Activated gamma-delta T cell (primary cell): ENCODE measurements at places on chromosomes 7 and 10.

- DNase-seq: no peak
These were observed 85.0 kb upstream of the DDC start for GRCh38 chr7:50650057-50650664.

DNA sequence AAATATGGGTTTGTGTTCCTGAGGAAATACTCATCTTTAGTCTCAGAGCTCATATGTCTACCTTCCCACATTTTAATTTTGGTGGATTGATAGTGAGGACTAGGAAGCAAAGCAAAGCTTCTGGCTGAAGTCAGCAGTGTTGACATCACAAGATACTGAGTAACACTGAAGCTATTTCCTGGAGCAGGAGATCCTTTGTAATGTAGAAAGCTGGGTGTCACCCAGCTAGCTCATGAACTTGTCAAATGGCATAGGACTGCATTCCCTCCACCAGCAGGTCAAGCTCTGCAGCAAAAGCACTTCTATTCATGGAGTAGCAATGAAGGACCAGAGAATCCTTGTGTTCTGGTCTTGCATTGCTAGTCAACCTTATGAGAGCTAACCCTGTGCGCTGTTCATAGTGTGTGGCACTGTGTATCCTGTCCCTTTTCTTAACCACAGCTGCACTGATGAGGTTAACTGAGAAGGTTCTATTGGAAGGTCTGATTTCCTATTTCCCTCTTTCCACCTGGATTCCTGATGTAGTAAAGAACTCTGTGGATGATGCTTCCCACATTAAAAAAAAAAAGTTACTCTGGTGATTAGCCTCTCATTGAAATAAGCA, 94.8 kb upstream of the ZNF804B start:
- DNase-seq: no peak

DNA sequence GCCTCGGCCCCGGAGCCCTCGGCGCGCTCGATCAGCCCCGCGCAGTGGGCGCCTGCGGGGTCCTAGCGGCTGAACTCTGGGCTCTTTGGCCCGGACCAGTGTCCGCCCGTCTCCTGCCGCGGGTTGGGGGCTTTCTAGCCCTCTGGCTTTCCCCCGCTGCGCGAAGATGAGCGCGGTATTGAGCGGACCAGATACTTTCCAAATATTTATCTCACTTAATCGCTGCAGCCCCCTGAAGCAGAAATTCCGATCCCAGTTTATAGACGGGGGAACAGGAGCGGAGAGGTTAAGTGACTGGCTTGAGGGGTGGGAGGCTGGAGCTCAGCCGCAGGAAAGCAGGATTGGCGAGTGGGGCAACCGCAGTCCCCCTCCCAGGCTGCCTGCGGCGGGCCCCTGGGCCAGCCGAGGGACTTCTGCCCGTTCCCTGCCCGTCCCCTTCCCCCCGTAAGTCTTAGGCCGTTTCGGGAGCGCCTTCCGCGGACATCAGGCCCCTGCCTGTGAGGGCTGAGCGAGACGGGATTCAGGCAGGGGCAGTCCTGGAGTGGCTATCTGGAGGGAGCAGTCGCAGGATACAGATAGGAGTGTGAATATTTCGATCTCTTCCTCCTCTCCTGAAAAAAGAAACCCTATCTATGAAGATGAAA, 565 bp downstream of the STRIP2 start:
- DNase-seq: no peak

DNA sequence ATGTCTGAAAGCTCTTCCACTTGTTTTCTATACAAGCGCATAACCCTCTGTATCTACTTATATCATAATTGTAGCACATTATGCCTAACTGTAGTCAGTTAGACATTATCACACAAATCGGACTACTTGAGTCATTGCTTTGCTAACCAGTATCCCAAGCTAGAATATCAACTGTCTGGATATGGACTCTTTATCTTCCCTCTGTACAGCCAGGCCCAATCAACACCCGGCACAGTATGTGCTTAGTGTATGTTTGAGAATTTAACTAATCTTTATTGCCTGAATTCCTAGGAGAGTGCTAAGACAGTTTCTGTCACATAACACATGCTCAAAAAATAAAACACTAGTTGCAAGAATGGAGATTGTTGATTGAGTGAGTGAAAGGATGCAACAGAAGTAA, 211.2 kb downstream of the ARL4A start:
- no peak for DNase-seq

DNA sequence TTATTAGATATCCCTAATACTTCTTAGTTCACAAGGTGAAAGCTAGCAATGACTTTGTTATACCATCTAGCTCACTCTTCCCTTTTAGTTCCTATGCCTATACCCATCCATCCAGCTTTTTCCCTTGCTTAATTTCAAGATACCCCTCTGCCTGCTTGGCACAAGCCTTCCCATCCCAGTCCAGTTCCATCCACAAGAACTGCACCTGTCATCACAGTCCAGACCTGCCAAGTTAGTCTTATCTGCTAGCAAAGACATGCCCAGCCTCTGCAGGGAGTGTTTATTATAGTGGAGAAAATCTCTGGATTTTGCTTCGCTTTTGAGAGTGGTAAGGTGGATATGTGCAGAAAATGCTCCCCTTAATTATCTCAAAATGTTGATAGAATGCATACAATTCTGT, 158.2 kb downstream of the ST7 start:
- DNase-seq: no peak

DNA sequence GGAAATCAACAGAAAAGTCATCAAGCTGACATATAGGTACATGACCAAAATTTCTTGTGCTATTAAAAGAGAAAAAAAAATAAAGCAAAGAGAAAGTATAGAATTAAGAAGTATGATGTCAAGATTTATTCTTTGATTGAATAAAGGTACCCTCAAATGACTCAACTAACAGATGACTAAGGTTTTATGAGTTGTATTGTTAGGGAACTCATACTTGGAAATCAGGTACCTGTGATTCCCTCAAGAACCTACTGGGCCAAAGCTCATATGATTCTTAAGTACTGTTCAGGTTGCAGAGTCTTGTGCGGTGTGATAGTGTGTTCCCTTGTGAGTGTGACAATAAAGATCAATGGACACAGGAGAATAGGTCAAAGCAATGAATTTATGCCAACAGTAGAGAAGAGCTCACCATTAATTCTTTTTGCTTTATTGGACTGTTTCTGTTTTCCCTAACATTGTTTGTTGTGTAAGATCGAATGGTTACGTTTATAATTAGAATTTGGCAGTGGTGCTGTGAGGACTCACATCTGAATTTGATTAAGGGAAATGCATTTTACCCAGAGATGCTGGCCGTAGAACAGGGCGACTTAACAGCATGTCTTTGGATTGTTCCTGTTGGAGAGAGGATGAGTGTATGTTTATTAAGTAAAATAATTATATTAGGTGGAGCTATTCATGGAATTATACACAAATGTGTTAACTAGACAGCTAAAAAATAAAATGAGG, 293.2 kb upstream of the SEMA3D start:
- no peak for DNase-seq

GRCh38 chr10:61283481-61284221, 169.5 kb downstream of the TMEM26 start:
- DNase-seq: no peak

DNA sequence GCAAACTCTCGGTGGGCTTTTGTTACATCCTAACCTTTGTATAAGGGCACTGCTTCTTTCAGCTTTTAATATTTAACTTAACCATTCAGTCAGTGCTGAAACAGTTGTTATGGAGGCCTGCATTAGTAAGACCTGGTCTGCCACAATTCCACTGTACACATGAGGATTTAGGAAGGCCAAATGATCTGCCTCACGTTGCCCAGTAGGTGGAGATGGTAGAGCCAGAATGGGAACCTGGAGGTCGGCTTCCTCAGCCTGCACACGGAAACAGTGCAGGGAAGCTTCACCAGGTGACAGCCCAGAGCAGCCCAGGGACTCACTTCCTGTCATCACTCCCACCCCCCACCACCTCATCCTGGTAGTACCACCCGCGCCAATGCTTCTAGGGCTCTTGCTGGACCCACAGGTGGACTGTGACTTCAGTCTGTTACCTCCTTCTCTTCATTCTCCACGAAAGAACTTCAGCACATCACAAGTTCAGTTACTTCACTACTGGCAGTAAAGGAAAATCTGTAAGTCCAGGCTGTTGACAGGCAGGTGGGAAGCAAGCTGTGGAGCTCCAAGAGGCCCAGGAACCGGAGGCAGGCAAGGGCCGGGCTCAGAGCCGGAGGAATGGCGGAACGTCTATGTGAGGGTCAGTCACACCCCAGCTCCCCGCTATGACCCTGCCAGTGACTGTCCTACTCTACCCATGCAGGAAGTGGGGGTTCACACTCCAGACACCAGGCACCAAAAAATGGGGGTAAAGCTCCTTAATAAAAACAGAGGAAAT, 480.3 kb upstream of the C7orf33 start:
- no peak for DNase-seq

- DNase-seq: no peak
These were observed 199.1 kb upstream of the KCTD7 start for GRCh38 chr7:66429498-66430163.

- no peak for DNase-seq
These were observed 26.7 kb downstream of the XRCC2 start for GRCh38 chr7:152649220-152649619.

DNA sequence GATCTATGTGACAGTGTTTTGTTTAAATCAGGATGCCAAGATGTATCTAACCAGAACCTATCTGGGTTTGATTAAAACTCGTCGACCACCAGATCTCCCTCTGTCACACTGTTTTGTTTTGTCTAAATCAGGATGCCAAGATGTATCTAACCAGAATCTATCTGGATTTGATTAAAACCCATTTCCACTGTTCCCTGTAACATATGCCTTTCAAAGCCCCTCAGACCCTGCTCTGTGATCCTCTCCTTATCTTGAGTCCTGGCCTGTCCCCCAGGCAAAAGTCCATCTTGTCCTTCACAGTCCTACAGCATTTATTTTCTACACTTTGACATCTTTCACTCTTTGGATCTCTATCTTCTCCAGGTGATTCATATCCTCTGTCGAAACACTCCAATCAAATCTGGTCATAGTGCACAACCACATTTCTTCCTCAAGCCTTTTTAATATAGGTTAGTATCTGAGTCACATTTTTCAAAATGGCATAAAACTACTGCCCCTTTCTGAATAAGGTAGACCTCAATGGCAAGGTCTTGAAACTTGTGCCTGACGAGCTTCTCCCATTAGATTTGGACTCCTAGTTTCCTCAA, 32.5 kb downstream of the ERLIN1 start:
- DNase-seq: no peak

DNA sequence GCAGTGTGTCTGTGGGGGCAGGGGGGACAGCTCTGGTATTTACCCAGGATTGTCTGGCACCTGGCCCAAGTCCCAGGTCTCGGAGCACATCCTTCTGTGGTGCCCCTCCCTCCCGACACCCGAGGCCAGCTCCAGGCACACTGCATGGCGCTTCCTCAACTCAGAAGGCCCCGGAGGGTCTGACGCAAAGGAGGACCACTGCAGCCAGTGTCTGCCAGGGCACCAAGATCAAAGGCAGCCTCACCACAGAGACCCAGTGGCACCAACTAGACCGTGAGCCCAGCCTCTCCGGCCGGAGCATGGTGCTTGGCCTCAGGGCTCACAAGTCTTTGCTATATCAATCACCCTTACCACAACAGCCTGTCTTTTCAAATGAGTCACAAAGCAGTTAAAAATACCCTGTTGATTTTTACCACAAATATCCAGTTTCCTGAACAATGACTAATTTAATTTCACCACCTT, 99.3 kb upstream of the DDC start:
- DNase-seq: no peak

- no peak for DNase-seq
These were observed 2.8 kb downstream of the TAS2R41 start for GRCh38 chr7:143480501-143480900.

GRCh38 chr7:112362053-112362650, 88.1 kb upstream of the IFRD1 start:
- DNase-seq: no peak

DNA sequence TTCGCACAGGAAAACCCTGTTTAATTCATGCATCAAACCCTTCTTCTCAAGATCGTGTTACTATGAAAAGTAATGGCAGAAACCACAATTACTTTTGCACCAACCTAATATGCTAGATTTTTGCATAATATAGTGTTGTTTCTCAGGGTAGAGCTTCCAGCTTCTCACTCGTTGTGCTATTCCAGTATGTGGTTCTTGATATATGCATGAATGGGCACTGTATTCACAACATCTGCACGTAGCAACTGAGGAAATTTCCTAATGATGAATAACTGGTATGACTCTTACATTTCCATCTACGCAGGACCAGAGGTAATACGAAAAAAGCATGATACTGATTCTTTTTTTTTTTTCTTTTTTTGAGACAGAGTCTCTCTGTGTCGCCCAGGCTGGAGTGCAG, 326.6 kb upstream of the GALNT17 start:
- DNase-seq: no peak

- DNase-seq: no peak
These were observed 2.6 kb upstream of the KDM7A start for GRCh38 chr7:140179339-140179738.

- no peak for DNase-seq
These were observed 30.3 kb downstream of the SLC29A3 start for GRCh38 chr10:71349406-71349805.

- DNase-seq: no peak
These were observed 6.0 kb downstream of the ATP6V1F start for GRCh38 chr7:128868624-128869137.

DNA sequence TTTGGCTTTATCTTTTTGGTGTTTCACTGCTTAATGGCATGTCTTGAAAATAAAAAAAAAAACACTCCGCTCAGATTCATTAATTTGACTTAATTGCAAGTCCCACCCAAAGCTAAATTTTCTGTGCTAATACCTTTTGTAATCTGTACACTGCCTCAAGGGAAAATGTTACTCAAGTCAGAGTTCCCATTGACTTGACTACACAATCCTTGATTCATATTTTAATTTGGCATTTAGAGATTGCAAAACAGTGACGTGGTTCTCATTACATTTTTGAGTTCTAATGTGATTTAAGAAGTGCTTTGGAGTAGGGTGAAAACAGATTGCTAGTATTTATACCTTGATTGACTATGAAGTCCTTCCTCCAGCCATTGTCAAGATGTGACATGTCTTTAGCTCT, 21.3 kb upstream of the LIPM start:
- DNase-seq: no peak

GRCh38 chr7:22116451-22117030, 170.8 kb upstream of the CDCA7L start:
- DNase-seq: no peak

DNA sequence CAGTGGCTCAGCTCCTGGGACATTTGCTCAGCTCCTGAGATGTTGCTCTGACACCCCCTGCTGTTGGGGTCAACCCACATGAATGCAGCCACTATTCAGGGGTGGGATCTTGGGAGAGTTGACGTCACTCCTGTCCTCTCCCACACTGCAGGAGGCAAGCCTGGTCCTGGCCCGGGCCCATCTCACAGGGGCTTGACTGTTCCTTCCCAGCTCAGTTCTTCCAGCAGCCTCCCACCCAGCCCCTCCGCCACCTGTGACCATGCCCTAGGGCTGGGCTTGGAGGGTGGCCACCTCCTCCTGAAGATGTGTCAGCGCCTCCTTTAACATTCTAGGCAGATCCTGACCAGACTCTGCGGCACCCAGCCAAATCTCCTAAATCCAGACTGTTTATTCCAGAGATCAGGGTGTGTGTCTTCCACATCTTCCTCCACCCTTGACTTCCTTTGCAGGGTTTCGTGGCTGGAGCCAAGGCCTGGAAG, 19.1 kb upstream of the OPALIN start:
- no peak for DNase-seq

- DNase-seq: no peak
These were observed 305.0 kb downstream of the PTEN start for GRCh38 chr10:88168171-88169036.
